ENCODE measurements at places on chromosomes 3 and 15. TPM values are rescaled to one million over a fixed set of nuclear protein-coding genes. Genes with fewer than 3 reads are reported as not detected.

GRCh38 chr15:90686435-90687218 is 30.5 kb upstream of the BLM start:
- DNase-seq = no peak

DNA sequence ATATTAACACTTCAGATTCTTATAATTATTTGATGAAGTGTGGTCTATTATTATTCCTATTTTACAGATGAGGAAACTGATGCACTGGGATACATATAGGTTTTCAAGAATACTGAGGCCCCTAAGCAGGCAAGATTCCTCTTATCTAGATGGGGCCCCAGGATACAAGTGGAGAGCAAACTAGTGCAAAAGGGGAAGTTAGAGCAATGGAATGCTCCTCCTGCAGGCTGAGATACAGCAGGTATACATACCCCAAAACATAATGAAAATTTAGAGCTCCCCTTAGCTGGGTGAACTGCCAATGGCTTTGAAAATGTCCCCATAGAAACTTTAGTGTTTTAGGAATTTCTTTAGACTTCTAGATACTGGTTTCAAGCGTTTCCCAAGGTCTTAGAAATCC is 247.1 kb downstream of the CHST2 start:
- DNase-seq = no peak

DNA sequence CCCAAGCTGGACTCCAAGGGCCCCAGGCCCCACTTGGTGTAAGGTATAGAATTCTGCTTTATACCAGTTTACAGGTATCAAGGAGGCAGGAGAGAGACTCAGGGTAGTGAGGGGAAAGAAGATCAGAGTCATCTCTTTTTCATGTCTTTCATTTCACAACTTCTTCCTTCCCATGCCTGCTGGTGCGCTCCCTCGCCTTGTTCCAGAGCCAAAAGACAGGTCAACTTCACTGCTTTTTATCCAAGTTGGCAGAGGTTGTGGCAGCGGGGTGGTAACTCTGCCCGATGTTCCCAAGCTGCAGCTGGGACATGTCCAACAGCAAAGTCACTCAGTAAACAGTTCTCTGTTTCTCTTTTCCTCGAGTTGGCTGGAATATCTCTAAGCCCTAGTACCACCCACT is 86.3 kb upstream of the TCF12 start:
- peak; percentile 62 for DNase-seq

GRCh38 chr3:179304605-179305004 is 18.2 kb upstream of the ZNF639 start:
- no peak for DNase-seq

DNA sequence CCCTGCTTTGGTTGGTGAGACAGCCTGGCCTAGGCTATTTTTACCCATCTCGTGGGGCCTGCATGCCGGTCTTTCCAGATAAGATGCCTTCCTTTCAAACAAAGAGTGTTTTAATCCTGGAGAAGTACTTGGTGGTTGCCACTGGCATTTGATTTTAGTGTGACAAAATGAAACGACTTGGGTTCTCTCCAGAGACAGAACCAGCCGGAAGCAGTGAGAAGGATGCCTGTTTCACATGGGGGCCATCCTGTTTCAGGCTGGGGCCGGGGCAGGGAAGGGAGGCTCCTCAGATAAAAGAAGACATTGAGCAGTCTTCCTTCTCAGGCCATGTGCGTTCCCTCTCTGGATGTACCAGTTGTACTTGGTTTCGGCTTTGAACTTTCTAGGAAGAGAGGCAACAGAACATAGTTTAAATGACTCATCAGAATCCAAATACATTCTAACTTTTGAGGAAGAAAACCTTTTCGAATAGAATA is 74.9 kb downstream of the TOP2B start:
- DNase-seq = peak; percentile 48

GRCh38 chr3:104584682-104585081 is 782.0 kb upstream of the ALCAM start:
- DNase-seq = no peak

- DNase-seq = no peak
Measured at GRCh38 chr3:99324636-99325203, 313.7 kb upstream of the COL8A1 start.

DNA sequence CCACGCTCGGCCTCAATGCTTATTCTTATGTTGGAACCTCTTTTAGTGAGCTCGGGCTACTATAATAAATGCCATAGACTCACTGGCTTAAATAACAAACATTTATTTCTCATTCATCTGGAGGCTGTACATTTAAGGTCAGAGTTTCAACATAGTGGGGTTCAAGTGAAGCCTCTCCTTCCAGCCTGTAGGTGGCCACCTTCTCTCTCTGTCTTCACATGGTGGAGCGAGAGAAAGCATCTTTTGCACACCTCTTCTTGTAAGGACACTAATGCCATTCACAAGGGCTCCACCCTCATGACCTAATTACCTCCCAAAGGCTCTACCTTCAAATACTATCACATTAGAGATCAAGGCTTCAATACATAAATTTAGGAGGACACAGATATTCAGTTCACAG is 520.3 kb upstream of the EPHA6 start:
- DNase-seq = no peak

- DNase-seq = no peak
Measured at GRCh38 chr3:69719587-69720122, 19.6 kb upstream of the MITF start.

GRCh38 chr15:70062321-70062956 is 35.3 kb downstream of the TLE3 start:
- peak; percentile 70 for DNase-seq

DNA sequence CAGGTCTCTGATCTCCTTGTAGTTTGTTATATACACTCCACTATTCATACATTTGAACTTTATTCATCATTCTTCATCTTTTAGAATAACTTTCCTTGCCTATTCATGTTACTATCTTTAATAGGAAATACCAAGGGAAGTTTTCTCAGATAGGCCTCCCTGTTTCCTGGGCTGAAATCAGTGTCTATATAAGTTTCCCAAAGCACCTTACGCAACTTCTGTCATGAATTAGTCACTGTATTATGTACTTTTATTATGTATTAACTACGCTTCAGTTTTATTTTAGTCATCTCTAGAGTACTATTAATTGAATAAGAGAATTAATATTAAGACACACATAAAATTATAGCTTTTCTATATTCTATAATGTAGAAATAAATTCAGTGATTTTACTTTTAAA is 1481.5 kb downstream of the OTOL1 start:
- no peak for DNase-seq

- DNase-seq = no peak
Measured at GRCh38 chr15:31476866-31477265, 150.2 kb downstream of the KLF13 start.

GRCh38 chr3:36823806-36824205 is 59.5 kb upstream of the DCLK3 start:
- DNase-seq = no peak

- peak; percentile 70 for DNase-seq
Measured at GRCh38 chr15:79923079-79923514, 26.3 kb upstream of the MTHFS start.

DNA sequence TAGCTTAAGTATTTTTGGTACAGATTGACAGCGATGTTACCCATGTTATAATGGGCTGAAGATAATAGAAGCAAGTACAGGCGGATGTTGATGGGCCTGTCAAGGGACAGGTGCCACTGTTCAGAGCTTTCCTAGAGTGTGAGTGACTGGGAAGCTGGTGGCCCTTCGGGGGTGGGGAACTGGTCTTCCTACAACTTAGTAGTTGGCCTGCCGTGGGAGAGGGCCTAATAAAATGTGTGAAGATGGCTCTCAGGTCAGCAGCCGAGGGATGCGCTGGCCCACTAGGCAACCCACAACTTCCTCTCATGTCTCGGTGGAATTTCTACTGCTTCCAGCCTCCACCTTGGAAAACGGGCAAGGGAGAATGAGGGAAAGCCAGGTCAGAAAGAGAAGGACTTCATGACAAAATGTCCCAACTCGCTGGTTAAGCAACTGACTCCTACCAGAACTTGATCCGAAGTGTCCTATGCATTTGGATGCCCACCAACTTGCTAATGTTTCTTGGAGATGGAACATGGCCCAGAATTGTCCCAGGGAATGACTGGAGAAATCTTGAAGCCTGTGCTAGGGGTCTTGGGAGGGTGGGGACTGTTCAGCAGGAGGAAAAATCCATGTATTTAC is 1.4 kb downstream of the GYG1 start:
- no peak for DNase-seq

- no peak for DNase-seq
Measured at GRCh38 chr15:29220852-29221251, 48.8 kb downstream of the NSMCE3 start.

DNA sequence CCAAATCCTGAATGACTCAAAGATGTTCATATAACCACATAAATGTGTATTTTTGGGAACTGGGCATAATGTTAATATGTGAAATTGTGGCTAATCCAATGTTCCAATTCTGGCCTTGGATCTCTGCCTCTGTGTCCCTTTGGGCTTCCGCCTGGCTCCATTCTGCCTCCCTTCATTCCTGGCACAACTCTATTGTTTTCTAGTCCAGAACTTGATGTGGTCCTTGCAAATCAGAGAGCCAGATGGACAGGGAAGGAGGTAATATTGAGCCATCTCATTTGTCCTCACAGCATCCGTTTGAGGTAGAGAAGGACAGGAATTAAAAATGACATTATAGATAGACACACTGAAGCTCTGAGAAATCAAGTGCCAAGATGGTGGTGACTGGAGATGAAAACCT is 355.7 kb upstream of the TBL1XR1 start:
- no peak for DNase-seq

- DNase-seq = no peak
Measured at GRCh38 chr3:16369276-16369675, 104.3 kb downstream of the OXNAD1 start.

GRCh38 chr15:31308185-31308639 is 18.4 kb upstream of the KLF13 start:
- DNase-seq = no peak

DNA sequence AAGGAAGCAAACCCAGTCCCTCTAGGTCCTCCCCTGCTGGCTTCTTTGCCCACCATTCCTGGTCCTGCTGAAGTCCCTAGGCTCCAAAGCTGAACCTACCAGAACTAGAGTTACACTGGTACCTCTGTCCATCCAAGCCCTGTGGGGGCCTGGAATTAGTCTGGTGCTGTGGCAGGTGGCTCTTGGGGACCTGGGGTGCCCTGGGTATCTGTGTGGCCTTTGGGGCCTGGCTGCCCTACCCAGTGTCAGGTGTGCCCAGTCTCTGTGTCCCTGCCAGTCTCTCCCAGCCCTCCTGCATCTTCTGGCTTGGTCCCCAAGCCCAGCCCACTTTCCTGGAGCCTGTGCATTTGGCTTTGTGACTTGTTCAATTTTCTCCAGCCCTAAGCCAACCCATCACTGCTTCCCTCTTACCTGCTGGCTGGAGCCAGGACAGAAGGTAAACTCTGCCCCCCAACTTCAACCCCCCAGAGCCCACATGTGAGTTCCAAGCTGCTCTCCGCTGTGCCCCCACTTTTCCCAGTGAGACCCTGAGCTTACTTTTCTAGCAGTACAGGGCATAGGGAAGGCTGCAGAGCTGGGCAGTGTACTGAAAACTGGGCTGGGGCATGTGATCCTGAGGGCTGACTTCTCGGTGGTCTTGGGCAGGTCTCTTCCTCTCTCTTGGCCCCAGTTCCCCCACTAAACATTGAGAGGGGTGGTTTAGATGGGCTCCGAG is 28.3 kb upstream of the HHATL start:
- DNase-seq = no peak

- no peak for DNase-seq
Measured at GRCh38 chr15:67766968-67767367, 58.3 kb upstream of the SKOR1 start.

DNA sequence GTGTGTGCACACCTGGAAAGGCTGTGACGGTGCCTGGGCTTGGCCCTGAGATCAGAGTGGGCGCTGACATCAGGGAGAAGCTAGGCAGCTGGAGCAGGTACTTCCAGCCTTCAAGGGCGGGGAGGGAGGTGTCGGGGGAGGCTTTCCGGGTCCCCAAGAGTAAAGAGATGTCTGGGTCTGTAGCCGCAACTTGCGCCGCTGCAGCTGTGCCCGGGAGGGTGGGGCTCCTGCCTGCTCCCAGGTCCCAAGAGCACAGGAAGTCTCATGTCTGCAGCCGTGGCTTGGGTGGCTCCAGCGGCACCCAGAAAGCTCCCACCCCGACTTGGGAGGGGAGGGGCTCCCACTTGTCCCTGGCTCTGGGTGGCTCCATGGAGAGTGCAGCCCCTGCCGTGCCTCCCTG is 103.2 kb upstream of the BNIP2 start:
- no peak for DNase-seq

The FOXB1 gene
- polyA plus RNA-seq = not detected

The SI gene
- not detected for polyA plus RNA-seq

The BSN gene
- 0.37 TPM for polyA plus RNA-seq

The AMOTL2 gene
- 18.7 TPM for polyA plus RNA-seq

The DUOXA2 gene
- polyA plus RNA-seq = not detected

The A4GNT gene
- not detected for polyA plus RNA-seq

The TUBGCP5 gene
- 5.2 TPM for polyA plus RNA-seq

The ABI3BP gene
- polyA plus RNA-seq = 20.0 TPM

The CCDC54 gene
- polyA plus RNA-seq = not detected

The B3GNT5 gene
- polyA plus RNA-seq = 2.2 TPM

The ALPK3 gene
- polyA plus RNA-seq = 35.1 TPM

The ITIH3 gene
- 1.0 TPM for polyA plus RNA-seq

The KIF15 gene
- 0.22 TPM for polyA plus RNA-seq

The RYR3 gene
- polyA plus RNA-seq = 0.07 TPM

The TRMT10C gene
- 16.5 TPM for polyA plus RNA-seq

The LTF gene
- polyA plus RNA-seq = 2.6 TPM

The SEC61A1 gene
- polyA plus RNA-seq = 41.0 TPM

The CHRM5 gene
- polyA plus RNA-seq = not detected

The TFRC gene
- polyA plus RNA-seq = 40.5 TPM

The REC114 gene
- not detected for polyA plus RNA-seq

Data from heart right ventricle (tissue), 16 donors.